ENCODE measurements at places on chromosomes 6 and 20.

GRCh38 chr6:79506251-79506650, 31.0 kb downstream of the LCA5 start:
- DNase-seq: no peak

DNA sequence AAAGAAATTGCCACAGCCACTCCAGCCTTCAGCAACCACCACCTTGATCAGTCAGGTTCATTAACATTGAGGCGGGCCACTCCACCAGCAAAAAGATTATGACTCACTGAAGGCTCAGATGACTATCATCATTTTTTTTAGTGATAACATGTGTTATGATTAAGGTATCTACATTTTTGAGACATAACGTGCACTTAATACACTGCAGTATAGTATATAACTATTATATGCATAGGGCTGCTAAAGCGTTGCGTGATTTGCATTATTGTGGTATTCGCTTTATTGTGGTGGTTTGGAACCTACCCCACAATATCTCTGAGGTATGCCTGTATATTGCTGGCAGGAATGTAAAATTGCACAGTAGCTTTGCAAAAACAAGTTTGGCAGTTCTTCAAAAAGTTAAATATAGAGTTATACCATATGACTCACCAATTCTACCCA, 6.8 kb upstream of the RIPK1 start:
- no peak for DNase-seq

GRCh38 chr6:12961761-12962160, 245.2 kb downstream of the PHACTR1 start:
- DNase-seq: no peak

GRCh38 chr6:86942769-86943516, 5.6 kb downstream of the HTR1E start:
- no peak for DNase-seq

- no peak for DNase-seq
Measured at GRCh38 chr6:159321267-159321666, 152.1 kb downstream of the FNDC1 start.

- DNase-seq: no peak
Measured at GRCh38 chr6:356828-357251, 34.7 kb upstream of the IRF4 start.

DNA sequence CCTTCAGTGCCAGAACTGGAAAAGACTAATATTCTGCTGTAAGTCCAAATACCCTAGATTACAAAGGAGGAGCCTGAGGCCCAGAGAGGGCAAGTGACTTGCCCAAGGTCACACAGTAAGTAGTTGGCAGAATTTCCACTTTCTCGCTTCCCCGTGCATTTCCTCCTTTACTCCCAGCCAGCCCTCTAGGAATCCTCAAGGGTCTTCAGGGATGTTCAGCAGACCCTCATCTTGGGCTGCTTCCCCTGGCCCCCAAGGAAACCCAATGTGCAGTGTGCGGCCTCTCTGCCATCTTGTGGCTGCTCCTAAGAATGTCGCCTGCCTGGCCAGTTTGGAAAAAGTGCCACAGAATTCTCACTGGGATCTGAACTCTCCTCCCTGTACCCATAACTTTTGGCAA, 217.7 kb upstream of the LRFN2 start:
- no peak for DNase-seq

DNA sequence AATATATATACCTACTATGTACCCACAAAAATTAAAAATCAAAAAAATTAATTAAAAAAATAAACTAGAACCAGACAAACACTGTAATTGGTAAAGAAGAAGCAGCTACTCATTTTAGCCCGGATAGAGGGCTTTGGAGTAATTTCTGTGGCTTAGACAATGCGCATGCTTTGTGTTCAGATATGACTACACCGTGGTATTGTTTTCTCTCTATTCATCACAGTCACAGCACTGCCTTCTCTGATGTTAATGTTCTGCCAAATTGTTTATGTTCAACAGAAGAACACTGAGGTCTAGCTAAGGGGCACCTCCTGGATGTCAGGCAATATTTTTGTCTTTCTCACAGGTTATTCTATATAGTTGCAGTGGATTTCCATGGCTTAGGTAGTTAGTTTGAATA, 77.5 kb upstream of the GJE1 start:
- no peak for DNase-seq

DNA sequence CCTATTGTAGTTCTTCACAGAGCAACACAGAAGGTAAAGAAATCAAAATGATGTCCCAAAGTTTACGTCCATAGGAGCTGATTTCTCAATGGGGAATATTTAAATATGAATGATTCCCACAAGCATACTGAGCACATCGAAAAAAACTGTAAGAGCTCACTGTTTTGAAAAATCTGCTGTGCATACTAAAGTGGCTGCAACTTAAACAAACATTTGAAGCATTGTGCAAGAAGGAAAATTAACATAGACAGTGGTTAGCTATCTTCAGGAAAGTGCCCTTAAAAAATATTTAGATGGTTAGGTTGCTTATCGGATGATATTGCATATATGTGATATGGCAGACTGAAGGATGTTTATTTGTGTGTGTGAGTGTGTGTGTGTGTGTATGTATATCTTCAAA, 747.6 kb downstream of the RFPL4B start:
- no peak for DNase-seq

GRCh38 chr6:45054610-45055009, 273.5 kb upstream of the RUNX2 start:
- no peak for DNase-seq

DNA sequence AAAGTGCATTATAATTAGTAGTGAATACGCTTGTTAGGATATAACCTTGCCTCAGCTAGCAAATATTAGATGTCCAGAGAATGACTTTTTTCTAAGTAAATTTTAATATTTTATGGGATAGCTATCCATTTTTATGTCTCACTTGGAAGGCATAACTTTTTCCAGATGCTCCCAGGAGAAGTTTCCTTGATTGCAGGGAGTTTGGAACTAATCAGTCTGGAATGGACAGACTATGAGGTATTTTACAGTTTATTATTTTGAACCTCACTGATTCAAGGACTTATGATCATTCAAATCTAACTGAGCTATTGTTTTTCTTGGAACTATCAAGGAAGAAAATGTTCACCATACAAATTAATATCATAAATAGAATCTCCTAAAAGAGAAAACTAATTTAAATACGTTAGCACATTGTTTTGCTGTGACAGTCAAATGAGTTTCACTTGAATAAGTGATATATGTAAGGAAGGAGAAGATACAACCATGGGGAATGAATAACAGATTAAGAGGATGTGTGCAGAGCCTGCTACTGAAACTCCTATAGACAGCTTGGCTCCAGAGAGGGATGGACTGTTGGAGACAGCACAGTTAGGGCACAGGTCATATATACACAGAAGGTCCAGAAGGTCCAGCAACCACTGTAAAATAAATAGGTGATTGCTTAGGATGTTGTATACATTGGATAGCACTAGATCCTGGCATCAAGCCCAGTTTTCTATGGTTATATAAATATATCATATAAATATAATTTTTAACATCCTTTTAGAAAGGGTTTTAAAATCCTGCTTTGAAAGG, 20.6 kb upstream of the LCA5 start:
- no peak for DNase-seq

GRCh38 chr6:56714982-56715456, 72.3 kb upstream of the DST start:
- no peak for DNase-seq

- no peak for DNase-seq
Measured at GRCh38 chr20:52959125-52959524, 13.0 kb upstream of the TSHZ2 start.

DNA sequence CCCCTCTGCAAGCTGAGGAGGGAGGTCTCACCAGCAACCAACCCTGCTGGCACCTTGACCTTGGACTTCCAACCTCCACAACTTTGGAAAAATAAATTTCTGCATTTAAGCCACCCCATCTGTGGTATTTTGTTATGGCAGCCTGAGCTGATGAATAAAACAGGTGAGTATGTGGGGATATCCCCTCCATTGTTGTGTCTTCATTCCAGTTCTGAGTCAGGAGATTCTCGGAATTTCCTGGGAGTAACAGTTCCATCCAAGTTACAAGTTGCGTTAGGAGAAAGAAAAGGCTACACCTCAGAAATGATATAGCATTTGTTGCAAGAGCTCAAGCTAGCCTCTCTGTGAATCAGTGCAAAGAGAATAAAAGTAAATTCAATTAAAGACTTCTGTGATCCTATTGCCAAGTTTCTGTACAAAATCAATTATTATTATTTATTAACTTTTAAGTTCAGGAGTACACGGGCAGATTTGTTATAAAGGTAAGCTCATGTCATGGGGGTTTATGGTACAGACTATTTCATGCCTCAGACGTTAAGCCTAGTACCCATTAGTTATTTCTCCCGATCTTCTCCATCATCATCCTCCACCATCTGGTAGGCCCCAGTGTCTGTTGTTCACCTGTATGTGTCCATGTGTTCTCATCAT, 153.0 kb downstream of the NKAIN2 start:
- DNase-seq: no peak

DNA sequence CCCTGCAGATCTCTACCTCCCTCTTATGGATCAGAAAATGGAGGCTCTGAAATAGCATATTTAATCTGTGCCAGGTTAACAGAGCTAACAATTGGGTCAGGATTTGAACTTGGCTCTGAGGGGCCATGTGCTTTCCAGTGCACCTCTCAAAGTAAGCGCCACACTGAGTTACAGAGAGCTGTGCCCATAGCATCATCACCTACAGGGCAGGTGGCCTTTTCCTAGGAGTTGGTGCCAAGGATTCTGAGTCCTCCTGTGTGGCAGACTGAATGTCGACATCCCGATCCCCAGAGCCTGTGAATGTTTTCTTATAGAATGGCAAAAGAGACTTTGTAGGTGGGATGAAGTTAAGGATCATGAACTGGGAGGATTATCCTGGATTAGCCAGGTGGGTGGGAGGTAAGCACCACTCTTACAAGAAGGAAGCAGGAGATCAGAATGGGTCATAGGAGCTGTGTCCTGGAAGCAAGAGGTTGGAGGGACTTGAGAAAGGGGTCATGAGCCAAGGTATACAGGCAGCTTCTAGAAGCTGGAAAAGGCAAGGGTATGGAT, 68.0 kb upstream of the TBC1D7 start:
- no peak for DNase-seq

DNA sequence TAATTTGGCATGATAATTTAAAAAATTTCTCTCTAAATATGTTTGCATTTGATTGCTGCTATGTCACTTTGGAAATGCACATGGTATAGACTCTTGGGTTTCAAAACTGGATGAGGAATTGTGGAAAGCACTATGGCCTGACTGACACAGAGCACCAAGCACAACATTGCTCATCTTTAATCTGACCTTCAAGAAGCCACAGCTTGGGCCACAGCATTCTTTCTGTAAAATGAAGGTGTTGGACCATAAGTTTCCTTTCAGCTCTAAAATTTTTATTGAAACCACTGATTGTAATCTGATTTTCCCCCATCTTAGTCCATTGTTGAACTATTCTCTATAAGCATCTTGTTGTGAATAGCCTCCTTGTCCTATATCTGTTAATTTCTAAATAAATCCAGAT, 41.0 kb downstream of the QKI start:
- DNase-seq: no peak

GRCh38 chr6:44012078-44012493, 115.2 kb downstream of the MRPL14 start:
- DNase-seq: no peak

DNA sequence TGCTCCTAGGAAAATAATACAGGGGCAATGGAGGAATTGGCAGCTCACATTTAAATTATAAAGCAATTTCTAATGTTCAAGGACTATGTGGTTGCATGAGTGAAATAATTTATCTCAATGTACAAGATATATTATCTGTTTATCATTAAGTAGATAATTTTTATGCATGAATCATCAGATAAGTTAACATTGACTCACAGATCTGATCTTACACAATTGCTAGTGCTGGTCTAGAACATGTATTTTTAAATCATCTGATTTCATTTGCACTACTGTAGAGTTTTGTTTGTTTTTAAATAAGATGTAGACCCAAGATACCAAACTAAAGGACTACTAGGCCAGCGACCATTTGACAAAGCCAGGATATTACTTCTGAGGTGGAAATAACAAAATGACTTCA, 199.2 kb downstream of the BMP2 start:
- no peak for DNase-seq

DNA sequence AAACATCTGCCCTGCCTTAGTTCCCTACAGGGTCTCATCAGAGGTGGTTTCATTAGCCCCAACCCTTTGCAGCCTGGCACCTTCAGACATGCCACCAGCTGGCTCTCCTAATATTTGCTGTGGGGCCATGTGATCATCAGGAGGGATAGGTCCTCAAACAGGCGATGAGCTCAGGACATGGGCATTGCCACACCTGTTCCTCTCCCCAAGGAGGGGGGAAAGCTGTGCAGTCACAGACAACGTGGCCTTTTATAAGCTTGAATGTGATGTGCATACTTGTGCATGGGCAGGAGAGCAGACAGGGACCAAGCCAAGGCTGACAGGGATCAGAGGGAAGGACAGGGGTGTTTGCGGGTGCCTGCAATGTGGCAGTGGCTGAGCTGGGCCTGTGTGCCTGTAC, 78.8 kb upstream of the ZNFX1 start:
- DNase-seq: no peak

- DNase-seq: no peak
Measured at GRCh38 chr6:163389354-163389753, 25.2 kb upstream of the QKI start.

DNA sequence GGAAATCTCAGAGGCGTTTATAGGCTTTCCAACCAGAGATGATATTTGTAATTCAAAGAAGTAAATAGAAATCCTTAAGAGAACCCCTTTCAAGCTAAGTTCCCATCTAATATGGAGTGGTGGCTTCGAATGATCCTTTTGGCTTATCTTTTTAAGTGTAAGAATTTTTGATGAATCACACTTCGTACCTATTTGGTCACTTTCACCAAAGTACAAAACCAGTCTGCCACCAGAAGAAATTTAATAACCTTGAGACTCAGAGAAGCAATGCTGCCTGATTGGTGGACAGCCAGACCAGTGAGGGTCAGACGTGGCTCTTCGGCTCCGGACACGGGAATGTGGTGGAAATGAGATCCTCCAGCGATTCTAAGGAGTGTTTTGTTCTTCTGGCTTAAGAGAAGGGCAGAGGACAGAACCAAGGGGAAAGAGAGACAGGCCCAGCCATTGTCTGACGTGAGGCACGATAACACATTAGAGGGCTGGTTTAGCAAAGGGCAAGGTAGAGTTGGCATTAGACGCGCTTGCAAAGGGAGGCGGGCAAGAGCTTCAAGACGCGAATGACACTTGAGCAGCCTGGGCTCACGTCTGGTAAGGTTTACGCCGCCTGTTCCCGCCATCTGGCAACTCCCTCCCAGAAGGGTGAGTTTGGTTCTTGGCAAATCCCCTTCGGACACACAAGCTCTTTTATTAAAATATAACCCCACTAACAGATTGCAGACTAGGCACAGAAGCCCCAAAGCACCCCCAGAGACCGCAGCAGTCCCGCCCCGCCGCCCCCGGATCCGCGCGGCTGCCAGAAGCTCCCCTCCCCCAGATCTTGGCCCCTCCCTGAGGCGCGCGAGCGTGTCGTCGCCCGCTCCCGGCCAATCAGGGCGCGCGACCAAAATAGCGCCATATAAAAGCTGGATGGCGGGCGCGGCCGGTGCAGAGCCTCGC, 50.0 kb upstream of the EZR start:
- DNase-seq: peak; percentile 96

- no peak for DNase-seq
Measured at GRCh38 chr20:32168184-32168910, 39.2 kb downstream of the PLAGL2 start.
